ENCODE measurements at places on chromosomes 12 and 14.

DNA sequence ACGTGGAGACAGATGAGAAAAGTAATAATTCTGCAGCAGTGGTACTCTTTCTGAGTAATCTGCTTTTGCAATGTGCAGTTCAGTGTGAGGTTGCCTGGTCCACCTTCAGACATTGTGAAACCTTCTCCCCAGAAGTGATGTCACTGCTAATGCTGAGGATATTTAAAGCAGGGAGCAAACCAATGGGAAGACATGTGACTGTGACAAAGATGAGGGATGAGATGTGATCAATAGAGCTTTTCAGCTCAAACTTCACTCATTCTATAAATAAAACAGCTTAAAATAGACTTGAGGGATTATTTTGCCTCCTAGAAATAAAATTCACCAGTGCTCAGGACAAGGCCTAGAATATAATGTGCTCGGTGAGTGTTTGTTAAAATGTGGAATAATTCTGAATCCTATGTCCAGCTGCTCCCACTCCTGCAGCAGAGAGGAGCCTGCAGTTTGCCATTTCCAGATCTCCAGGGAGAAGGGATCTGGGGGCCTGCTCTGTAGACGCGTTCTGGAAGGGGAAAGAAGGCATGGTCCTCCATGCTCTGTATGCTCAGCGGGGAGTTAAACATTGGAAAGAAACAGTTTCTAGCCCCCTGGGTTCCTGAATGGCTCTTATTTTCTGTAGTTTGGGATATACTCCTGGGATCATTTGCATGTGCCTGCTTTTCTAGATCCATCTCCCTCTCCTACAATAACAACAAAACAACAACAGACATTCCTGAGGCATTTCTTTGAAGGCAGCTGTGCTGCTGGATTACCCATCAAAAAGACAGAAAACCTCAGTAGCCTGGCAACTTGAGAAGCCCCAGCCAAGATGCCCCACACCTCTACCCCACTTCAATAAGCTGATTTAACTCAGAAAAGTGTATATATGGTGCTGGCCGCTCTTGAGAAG is 8.9 kb downstream of the SLC7A8 start:
- no peak for DNase-seq

DNA sequence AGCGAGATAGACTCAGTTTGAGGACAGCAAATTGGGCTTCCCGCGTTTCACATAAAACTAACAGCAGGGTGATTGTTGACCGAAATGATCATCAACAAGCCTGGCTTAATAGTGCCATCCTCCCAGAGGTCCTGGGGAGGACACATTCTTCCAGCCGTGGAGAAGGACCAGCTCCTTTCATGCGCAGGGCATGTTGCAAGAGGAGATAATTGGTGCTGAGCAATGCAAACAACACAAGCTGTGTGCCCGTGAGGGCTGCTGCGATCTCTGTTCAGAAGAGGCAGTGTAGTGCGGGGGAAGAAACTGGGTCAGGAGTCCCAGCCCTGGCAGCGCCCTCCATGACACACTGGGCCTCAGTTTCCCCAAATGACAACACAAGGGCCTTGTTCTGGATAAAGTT is 54.3 kb downstream of the CCDC85C start:
- no peak for DNase-seq

- DNase-seq: no peak
These were observed 84.5 kb downstream of the MDGA2 start for GRCh38 chr14:47590767-47591495.

DNA sequence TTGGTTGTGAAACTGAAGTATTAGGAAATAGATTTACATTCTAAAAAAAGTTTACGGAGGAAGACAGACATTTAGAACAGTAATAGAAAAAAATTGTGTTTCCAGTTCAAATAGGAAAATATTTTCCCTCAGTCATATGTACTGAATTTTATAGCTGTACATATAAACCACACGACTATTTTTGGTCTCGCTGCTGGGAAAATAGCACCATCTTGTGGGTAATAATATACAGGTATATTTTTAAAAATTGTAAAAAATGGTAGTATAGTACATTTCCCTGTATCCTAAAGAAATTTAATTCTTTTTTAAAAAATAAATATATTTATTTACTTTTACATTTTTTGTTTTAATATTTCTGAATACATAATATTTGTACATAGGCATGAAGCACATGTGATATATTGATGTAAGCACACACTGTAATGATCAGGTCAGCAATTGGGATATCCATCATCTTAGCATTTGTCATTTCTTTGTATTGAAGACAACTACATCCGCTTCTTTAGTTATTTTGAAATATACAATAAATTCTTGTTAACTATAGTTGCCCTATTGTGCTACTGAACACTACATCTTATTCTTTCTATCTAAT is 168.6 kb downstream of the ALX1 start:
- no peak for DNase-seq

- no peak for DNase-seq
These were observed 369.6 kb downstream of the ATP23 start for GRCh38 chr12:58310809-58311622.

- no peak for DNase-seq
These were observed 14.1 kb upstream of the SLC25A3 start for GRCh38 chr12:98579347-98579746.

DNA sequence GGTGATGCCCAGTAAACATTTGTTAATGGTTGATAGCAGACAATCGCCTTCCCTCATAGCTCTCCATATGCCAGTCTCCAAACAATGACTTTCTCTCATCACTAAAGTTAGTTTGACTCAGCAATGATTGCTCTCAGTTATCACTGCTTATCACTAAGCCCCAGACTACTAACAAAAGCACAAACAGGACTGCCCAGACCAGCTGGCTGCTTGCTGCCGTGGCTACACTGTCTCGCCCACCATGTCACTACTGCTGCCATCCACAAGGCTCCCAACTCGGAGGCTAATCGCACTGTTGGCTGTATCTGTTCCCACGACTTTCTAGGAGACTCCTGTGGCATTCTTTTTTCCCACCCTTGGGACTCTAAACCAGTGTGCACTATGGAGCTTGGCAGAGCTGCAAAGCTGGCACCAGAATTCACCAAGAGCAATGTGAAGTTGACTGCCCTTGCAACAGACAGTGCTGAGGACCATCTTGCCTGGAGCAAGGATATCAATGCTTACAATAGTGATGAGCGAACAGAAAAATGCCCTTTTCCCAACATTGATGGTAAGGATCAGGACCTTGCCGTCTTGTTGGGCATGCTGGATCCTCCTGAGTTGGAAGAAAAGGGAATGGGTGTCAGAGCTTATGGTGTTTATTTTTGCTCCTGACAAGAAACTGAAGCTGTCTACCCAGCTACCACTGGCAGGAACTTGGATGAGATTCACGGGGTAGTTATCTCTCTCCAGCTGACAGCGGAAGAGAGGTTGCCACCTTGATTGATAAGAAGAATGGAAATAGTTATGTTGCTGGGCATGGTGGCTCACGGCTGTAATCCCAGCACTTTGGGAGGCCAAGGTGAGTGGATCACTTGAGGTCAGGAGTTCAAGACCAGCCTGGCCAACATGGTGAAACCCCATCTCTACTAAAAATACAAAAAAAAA is 27.1 kb upstream of the NR2C1 start:
- DNase-seq: no peak
